Endothelial cell of umbilical vein (primary cell): ENCODE measurements at places on chromosomes 16 and 17. TPM values are rescaled to one million over a fixed set of nuclear protein-coding genes. Genes with fewer than 3 reads are reported as not detected.

Gene VAT1L
- polyA plus RNA-seq, result 0.46 and 0.56 TPM in 2 replicates

Gene CD300LB
- polyA plus RNA-seq, result not detected in 2 replicates

Gene CCL7
- 0.25 and 0.76 TPM in 2 replicates for polyA plus RNA-seq

Gene TMEM114
- polyA plus RNA-seq, result not detected in 2 replicates

Gene KRT10
- 5.1 and 5.4 TPM in 2 replicates for polyA plus RNA-seq

Gene RUNDC3A
- polyA plus RNA-seq, result 0.12 and 0.13 TPM in 2 replicates

Gene NPLOC4
- 175 and 181 TPM in 2 replicates for polyA plus RNA-seq

Gene ARHGDIG
- 2.2 and 3.8 TPM in 2 replicates for polyA plus RNA-seq

Gene OR1E1
- polyA plus RNA-seq, result 0.06 TPM in 1 of 2 replicates, not detected in the other

Gene KRTAP9-2
- not detected in 2 replicates for polyA plus RNA-seq

Gene CRYM
- not detected in 2 replicates for polyA plus RNA-seq

Gene CAPNS2
- 1.4 TPM in 2 replicates for polyA plus RNA-seq

Gene GNAO1
- polyA plus RNA-seq, result not detected in 2 replicates
